ENCODE measurements at places on chromosomes 2 and 18. TPM values are rescaled to one million over a fixed set of nuclear protein-coding genes. Genes with fewer than 3 reads are reported as not detected.

The PAX3 gene
- polyA plus RNA-seq = 0.12 TPM

The MEP1B gene
- 0.18 TPM for polyA plus RNA-seq

The SPR gene
- polyA plus RNA-seq = 8.5 TPM

The ZC3H6 gene
- 9.9 TPM for polyA plus RNA-seq

The SLC40A1 gene
- polyA plus RNA-seq = 121 TPM

The ITGAV gene
- polyA plus RNA-seq = 73.4 TPM

The C2orf15 gene
- 12.8 TPM for polyA plus RNA-seq

The CD207 gene
- polyA plus RNA-seq = not detected

The SGO2 gene
- polyA plus RNA-seq = 21.8 TPM

The INPP1 gene
- 18.6 TPM for polyA plus RNA-seq

The PAIP2B gene
- 21.6 TPM for polyA plus RNA-seq

The RGPD6 gene
- 48.0 TPM for polyA plus RNA-seq

DNA sequence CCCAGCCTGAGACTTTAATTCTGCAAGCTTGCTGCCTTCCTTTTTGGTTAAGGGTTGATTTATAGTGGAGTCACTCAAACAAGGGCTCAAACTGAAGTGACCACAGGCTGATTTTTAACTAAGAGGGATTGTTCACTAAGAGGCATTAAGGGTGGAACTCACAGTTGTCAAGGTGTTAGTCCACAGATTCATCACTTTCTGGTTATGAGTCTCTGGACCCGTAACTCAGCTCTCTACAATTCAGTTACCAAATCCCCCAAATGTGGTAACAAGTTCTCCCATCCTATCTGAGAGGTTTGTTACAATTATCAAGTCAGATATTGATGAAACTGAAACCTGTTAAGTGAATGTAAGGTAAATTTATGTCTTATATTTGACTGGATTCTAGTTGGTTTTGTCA, 185.9 kb upstream of the KLHL14 start:
- no peak for DNase-seq

DNA sequence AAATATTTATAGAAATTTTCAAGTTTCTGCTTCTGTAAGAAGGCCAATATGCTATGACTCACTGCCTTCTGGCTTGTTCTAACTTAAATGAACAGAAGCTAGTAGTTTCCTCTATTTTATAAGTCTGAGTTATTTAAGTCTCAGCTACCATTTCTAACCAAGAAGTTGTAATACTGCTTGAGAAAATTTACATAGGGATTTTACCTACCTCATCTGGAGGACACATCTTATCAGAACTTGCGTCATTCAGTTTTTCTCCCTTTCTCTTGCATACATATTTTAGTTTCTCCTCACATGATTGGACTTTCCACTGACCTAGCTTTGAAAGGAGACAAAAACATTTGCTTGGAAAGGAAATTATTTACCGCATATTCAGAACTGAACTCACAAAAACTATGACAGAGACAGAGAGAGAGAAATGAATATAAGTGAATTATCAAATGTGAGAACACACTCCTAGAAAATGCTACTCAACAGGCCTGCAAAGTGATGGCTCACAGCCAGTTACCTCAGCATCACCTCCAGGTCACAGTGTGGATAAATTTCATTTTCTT, 81.1 kb upstream of the CD302 start:
- no peak for DNase-seq

GRCh38 chr2:19857100-19857499, 44.7 kb downstream of the TTC32 start:
- no peak for DNase-seq

- DNase-seq = no peak
These were observed 19.7 kb downstream of the STARD7 start for GRCh38 chr2:96188821-96189526.

GRCh38 chr2:204145791-204146190, 209.2 kb downstream of the ICOS start:
- DNase-seq = no peak

DNA sequence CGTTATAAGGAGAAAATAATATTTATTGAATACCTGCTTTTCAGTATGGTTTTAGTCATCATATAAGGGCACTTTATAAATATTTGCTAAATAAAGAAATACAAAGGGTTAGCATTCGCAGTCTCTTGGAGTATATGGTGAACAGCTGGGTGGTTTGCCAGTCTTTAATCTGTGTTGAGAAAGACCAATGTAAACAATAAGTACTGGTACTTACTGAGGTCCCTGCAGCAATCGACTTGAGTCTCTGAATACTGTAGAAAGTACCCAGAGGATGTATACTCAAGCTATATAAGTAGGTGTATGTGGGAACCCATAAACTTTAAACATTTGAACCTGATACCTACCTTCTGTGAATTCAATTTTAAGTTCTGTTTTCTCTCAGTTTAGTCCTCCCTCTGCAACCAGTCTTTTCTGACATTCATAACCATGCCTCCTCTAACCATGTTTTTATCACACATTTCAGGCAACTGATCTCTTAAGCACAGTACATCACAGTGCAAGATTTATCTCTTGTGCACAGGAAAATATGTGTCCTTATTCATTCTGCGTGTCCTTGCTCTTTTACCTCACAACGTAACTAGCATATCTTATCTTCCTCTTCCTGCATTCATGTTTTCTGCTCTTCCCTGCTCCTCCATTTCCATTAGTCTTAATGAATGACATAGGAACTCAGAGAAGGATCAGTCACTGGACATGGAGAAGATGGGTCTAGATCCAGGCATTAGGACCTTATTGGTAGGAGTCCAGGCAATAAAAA, 21.7 kb downstream of the C18orf63 start:
- no peak for DNase-seq

GRCh38 chr2:96882906-96883305, 13.0 kb upstream of the SEMA4C start:
- DNase-seq = no peak

- no peak for DNase-seq
These were observed 7.4 kb downstream of the PTRHD1 start for GRCh38 chr2:24785671-24786321.

GRCh38 chr2:119429225-119429981, 2.3 kb upstream of the TMEM37 start:
- no peak for DNase-seq

- DNase-seq = no peak
These were observed 13.2 kb downstream of the MAP4K4 start for GRCh38 chr2:101710471-101711318.

DNA sequence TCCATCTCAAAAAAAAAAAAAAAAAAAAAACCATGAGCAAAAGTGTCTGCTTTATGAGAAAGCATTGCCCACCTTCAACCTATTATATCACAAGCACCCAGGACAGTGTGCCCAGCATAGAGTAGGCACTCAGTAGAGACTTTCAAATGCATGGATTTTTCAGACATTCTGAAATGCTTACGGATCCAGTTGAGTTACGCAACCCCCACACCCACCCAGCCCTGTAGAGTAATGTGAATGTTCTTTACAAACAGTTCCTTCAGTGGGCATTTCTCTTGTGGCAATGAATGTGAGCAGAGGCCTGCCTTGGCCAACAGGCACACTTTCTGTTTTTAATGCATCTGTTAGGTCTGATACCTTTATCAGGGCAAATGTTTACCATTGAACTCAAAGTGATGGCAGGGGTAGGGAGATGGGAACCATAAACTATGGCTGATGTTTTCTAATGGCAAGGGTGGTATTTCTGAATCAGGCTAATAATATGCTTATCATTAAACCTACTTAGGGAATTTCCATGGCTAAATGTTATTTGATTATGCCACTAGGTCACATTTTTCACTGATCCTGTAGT, 65.0 kb upstream of the RPL31 start:
- DNase-seq = no peak

DNA sequence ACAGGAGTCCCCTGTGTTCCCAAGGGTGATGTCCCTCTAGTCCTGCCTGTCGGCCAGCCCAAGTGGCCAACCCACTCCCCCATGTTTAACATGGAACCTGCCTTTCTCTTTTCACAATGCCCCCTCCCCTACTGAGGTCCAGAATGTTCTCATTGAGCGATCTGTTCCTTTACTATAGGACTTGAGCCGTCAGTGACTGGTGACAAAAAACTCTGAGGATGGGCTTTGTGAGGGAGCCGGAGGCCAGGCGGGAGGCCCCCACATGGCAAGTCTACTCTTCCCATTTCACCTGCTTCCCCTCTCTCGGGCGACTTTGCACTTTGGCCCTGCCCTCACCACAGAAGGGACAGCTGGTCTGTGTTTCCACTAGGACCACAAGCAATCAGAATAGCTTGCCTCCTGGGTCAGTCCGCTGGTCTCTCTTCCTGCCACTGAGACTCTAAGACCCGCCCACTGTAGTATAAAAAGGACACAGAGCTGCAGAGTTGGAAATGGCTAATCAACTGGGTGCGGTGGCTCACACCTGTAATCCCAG, 146.5 kb upstream of the RAB12 start:
- DNase-seq = no peak

GRCh38 chr18:69763002-69763401, 184.7 kb downstream of the CD226 start:
- DNase-seq = no peak

- DNase-seq = no peak
These were observed 14.4 kb upstream of the REL start for GRCh38 chr2:60867007-60867406.

DNA sequence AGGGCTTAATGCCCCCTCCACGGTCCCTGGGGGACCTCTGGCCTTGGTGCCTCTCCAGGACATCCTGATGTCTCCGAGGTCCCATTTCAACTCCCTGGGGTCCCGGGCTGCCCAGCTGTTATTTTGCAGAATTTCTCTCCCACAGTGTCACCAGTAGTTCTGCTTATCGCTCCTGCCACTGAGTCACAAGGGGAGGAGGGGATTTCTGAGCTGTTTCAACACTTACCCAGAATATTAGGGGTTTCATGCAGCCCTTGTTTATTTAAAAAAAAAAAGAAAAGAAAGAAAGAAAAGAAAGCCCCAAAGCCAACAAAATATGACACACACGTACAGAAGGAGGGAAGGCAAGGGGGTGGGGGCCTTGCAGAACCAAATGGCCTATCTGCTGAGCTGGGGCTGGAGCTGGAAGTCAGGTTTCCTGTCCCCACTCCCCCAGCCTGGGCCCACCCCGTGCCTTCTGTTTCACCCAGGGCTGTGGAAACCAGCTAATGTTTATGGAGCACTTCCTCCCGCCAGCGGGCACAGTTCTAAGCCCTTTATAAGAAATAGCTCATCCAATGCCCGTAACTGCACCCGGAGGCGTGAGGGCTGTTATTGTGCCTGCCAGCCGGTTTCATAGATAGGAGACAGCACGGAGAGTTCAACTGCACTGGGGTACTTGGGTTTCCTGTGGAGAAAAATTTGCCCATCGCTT, 8.4 kb upstream of the ARID5A start:
- no peak for DNase-seq

DNA sequence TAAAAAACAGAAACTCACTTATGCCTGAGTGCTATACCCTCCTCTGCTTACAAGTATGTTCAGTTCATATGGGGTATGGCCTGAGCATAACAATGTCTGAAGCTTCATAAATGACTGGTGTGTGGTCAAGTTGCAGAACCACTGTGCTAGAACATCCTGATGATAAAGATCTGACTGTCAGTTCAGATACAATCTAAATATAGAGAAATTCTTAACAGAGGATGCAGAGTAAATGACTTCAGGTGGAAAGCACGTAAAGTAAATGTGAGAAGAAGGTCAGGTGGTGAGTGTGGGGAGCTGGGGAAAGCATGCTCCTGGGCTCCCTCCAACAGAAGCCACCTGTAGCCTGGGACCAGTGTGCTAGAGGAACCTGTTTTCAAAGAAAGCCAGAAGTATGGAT, 926.2 kb downstream of the TSN start:
- no peak for DNase-seq

- DNase-seq = no peak
These were observed 1.3 kb downstream of the LRRTM1 start for GRCh38 chr2:80303006-80303908.

DNA sequence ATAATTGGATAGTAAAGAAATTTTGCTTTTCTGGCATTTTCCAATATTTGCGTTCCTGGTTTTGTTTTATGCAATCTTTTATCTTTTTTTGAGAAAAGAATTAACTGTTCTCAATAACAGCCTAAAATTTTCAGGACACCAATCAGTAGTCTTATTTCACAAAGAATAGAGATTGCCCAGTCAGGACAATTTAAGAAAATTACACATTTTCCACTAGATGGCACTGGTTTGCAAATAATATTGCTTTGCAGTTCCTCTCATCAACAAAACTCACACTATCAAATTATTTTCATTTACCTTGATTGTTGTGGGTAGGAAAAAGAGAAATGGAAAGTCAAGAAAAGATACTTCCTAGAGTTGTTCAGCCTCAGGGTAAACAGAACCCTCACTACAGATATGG, 2.4 kb upstream of the RBM45 start:
- DNase-seq = peak; percentile 38

GRCh38 chr2:232489516-232490220, 2.0 kb upstream of the ECEL1 start:
- no peak for DNase-seq

DNA sequence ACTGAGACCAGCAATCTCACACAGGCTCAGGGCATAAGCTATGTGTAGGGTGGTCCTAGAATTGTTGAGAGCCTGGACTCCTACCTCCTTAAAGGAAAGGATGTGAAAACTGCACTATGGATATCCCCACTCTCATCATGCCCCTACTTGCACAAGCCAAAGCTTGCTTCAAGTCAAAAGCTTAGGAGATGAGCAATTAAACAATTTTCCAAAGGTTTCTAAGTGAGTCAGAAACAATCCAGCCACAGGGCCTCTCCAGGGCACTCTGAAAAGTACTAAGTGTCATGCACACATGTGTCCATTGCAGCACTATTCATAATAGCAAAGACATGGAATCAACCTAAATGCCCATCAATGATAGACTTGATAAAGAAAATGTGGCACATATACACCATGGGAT, 215.4 kb downstream of the AFF3 start:
- no peak for DNase-seq

- no peak for DNase-seq
These were observed 323.5 kb upstream of the SKOR2 start for GRCh38 chr18:47574966-47575365.

DNA sequence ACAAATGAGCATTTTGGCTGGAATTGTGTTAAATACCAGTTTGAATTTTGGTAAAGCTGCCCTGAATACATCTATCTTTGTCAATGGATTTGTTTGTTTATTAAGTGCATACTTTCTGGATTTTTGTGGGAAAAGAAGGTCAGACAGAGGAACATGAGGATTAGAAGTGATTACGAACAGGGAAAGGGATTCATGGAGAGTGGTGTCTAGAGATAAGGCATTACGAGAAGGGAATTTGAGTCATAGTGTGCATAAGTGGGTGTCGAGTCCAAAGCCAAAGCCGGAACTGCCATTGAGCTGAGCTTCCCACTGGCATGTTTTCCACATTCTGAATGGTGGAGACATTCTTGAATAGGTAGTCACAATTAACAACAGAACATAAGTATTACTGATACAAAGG, 68.9 kb upstream of the EFEMP1 start:
- DNase-seq = no peak

GRCh38 chr2:38997781-38998180, 108.1 kb downstream of the ARHGEF33 start:
- no peak for DNase-seq

DNA sequence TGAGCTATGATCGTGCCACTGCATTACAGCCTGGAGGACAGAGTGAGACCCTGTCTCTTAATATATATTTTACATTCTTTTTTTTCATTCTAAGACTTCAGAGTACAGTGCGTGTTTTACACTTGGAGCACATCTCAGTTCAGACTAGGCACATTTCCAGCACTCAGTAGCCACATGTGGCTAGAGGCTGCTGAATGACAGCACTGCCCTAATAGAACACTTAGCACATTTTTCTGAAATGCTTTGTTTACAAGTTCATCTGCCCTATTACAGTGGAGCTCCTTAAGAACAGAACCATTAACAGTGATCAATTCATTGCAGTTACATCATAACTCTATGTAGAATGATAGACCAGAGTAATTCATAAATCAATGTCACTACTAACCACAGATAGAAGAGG, 138.1 kb downstream of the SUCLG1 start:
- no peak for DNase-seq

GRCh38 chr2:147623328-147623727, 221.5 kb upstream of the ACVR2A start:
- no peak for DNase-seq
